Panc1 (cell line): ENCODE measurements at places on chromosomes 4 and X. TPM values are rescaled to one million over a fixed set of nuclear protein-coding genes. Genes with fewer than 3 reads are reported as not detected.

The TRIM60 gene
- total RNA-seq = not detected

GRCh38 chr4:107497054-107497453 lies 223.0 kb downstream of the PAPSS1 start:
- no peak overlapping the region for H3K4me3 ChIP-seq
- DNase-seq = no peak
- H3K36me3 ChIP-seq = no peaks in the 10 kb centered on the region
- H3K4me1 ChIP-seq = no peaks in the 10 kb centered on the region

DNA sequence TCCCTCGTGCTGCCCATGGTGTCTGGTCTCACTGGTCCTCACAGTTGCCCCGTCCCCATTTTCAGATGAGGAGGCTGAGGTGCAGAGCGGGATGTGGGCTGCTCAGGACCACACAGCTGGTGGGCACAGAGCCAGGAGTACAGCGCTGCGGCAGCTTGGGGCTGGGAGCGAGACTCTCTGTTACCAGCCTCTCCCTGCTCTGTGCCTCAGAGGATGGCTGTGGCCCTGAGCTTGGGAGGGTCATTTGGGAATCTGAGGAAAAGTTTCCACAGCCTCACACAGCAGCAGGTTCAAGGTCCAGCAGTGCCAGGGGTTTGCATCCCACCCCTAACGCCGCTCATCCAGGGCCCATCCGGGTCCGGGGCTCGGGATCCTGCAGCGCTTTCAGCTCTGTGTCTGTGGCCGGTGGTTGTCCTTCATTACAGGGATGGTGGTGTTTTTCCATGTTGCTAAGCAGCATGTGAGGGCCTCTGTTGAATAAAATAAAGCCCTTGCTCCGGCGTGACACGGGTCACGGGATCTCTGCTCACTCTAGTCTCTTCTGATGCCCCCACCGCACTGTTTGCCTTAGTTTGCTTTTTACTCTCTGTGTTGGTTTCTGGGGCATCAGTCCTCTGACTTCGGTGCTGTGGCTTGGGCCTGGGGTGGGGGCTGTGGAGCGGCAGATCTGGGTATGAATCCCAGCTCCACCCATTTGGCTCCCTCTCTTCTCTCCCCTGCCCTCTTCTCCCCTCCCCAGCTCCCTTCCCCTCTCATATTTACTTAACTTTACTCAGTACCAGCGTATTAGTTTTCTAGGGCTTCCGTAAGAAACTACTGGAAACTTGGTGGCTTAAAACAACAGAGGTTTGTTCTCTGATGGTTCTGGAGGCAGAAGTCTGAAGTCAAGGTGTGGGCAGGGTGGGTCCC lies 6.5 kb downstream of the WFS1 start:
- no peak overlapping the region for H3K27ac ChIP-seq
- H3K36me3 ChIP-seq = no peaks in the 10 kb centered on the region
- no peak overlapping the region for H3K4me3 ChIP-seq
- DNase-seq = no peak
- H3K27me3 ChIP-seq = no peaks in the 10 kb centered on the region

GRCh38 chr4:109276482-109277095 lies 25.9 kb downstream of the COL25A1 start:
- no peak overlapping the region for H3K27ac ChIP-seq
- H3K27me3 ChIP-seq = no peaks in the 10 kb centered on the region
- no peak overlapping the region for H3K4me3 ChIP-seq
- DNase-seq = no peak

- H3K4me1 ChIP-seq = no peaks in the 10 kb centered on the region
- H3K4me3 ChIP-seq = no peak overlapping the region
- no peak overlapping the region for H3K27ac ChIP-seq
- no peak for DNase-seq
Observed at GRCh38 chr4:6426571-6427438, 45.6 kb downstream of the PPP2R2C start.

DNA sequence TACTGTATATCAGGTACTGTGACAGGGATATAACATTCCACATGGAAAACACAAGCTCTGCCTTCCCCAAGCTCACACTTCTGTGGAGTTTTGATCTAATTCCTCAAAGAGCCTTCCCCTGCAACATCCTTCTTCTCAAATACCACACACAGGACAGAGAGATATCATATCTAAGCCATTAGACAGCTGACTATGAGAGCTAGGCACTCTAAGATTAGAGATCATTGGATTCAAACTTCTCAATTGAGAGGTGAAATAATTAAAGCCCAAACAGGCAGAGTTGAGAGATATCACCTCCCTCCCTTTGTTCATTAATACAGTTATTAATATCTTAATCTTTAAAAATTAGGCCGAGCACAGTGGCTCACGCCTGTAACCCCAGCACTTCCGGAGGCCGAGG lies 25.0 kb downstream of the TEC start:
- no peak overlapping the region for H3K27ac ChIP-seq
- no peak for DNase-seq
- H3K4me3 ChIP-seq = no peak overlapping the region
- H3K4me1 ChIP-seq = no peaks in the 10 kb centered on the region

DNA sequence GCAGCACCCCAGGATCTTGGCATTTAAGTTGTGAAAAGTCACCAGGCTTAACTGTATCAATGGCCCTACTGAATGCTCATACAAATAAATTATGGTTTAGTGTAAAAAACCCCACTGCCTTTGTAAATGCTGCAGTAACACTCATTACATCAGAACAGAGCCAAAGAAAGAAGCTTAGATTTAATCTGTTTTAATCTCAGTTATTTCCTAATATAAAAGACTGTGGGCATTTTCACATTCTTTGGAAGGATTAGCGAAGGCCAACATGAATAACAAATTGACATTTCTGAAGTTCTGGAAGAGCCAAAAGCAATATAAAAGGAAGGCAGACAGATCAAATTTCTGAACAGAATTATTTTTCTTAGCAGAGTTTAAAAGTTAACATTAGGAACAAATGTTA lies 140.0 kb upstream of the HCCS start:
- no peak overlapping the region for H3K4me3 ChIP-seq
- no peaks in the 10 kb centered on the region for H3K4me1 ChIP-seq
- no peak for DNase-seq

GRCh38 chr4:162847945-162848549 lies 318.6 kb downstream of the NAF1 start:
- no peaks in the 10 kb centered on the region for H3K27me3 ChIP-seq
- H3K4me3 ChIP-seq = no peak overlapping the region
- no peak for DNase-seq
- H3K4me1 ChIP-seq = no peaks in the 10 kb centered on the region
- H3K36me3 ChIP-seq = no peaks in the 10 kb centered on the region
